ENCODE measurements at places on chromosomes 5 and 9. TPM values are rescaled to one million over a fixed set of nuclear protein-coding genes. Genes with fewer than 3 reads are reported as not detected.

DNA sequence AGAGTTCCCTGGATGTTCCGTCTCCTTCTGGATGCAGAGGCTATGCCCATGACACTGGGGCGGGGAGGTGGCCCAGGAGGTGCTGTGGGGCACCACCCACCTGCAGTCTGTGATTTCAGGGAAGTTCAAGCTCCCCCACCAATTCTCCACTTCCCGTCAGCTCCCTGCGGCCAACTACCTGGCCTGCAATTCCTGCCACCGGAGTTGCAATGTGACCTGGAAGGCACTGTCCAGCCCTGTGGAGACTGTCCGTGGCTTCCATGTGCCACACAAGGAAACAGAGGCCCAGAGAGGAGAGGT is 16.6 kb downstream of the GFI1B start:
- H3K4me3 ChIP-seq = no peak overlapping the region
- H3K27ac ChIP-seq = no peak overlapping the region
- H3K36me3 ChIP-seq = no peaks in the 10 kb centered on the region
- H3K4me1 ChIP-seq = no peaks in the 10 kb centered on the region
- no peak for DNase-seq

DNA sequence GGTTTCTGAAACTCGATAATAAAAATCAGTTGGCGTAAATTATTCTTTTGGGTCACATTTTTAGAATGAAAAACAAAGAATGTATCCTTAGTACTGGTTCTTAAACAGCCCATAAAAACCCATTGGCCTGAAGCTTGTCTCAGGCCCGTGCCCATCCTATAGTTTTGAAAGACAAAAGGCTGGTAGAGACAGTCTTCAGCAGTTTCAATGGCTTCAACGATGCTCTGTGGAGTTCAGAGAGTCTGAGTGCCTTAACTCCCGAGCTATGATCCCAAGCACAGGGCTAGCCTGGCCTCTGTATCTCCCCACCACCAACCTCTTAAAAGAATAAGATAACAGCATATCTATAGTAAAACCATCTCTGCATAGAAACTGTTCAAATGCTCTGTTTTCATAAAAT is 595.0 kb downstream of the CDH12 start:
- H3K4me1 ChIP-seq = no peaks in the 10 kb centered on the region
- no peak overlapping the region for H3K4me3 ChIP-seq
- DNase-seq = no peak
- H3K27ac ChIP-seq = no peak overlapping the region
- no peaks in the 10 kb centered on the region for H3K27me3 ChIP-seq
- no peaks in the 10 kb centered on the region for H3K36me3 ChIP-seq

DNA sequence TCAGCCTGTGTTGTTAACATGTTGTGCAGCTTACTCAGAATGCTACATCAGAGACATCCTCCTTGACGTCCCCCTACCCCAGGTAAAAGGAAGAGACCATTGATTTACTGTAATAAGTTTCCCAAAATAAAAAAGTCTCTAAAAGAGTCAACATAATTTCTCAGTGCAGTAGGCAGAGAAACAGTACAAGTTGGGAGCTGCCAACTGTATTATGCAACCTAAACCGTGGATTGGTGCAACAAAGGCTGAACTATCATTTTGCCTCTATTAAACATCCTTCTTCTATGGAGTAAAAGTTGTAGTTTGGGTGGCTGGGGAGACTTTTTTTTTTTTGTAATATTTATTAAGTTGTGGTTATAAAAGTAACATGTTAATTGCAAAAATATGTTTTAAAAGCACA is 208.0 kb downstream of the NR3C1 start:
- no peaks in the 10 kb centered on the region for H3K27me3 ChIP-seq
- no peak overlapping the region for H3K27ac ChIP-seq
- H3K36me3 ChIP-seq = no peaks in the 10 kb centered on the region
- no peak overlapping the region for H3K4me3 ChIP-seq
- no peaks in the 10 kb centered on the region for H3K4me1 ChIP-seq

Gene ANGPTL2
- total RNA-seq = 3.0 TPM

GRCh38 chr9:137331929-137332328 is 29.9 kb upstream of the NRARP start:
- no peaks in the 10 kb centered on the region for H3K27me3 ChIP-seq
- DNase-seq = no peak
- no peaks in the 10 kb centered on the region for H3K4me1 ChIP-seq
- no peak overlapping the region for H3K27ac ChIP-seq
- no peak overlapping the region for H3K4me3 ChIP-seq

GRCh38 chr5:151134228-151134627 is 23.4 kb downstream of the ANXA6 start:
- H3K4me3 ChIP-seq = no peak overlapping the region
- H3K4me1 ChIP-seq = no peaks in the 10 kb centered on the region
- DNase-seq = no peak
- H3K36me3 ChIP-seq = peaks cover 99% of the 10 kb centered on the region
- H3K27me3 ChIP-seq = no peaks in the 10 kb centered on the region
- no peak overlapping the region for H3K27ac ChIP-seq

Gene NUTM2F
- not detected for total RNA-seq

Gene ST8SIA4
- 7.2 TPM for total RNA-seq

DNA sequence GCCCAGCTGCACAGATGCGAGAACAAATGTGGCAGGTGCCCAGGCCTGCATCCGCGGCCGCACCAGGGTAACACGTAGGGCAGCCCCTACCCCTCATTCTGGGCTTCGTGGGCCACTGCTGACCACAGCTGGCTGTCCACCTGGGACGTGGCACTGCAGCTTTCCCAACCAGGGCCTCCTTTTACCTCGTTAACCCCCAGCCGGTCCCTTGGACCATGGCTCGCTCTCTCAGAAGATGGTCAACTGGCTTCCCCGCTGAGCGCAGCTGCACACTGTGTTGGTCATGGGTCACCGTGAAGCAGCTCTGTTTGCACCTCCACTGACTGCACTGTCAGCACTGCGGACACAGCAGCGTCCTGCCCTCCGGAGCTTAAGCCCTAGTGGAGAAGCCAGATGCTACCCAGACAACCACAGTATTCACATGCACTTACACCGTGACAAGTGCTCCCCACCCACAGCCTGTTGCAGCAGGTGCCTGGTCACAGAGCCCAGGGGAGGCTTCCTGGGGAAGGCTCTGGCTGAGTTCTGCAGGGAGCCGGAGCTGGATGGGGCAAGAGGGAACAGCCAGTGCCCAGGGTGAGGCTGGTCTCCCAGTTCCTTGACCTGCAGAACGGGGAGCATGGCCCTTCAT is 10.5 kb upstream of the PLEKHG4B start:
- no peaks in the 10 kb centered on the region for H3K36me3 ChIP-seq
- H3K27ac ChIP-seq = no peak overlapping the region
- H3K4me3 ChIP-seq = no peak overlapping the region
- no peaks in the 10 kb centered on the region for H3K4me1 ChIP-seq
- DNase-seq = no peak
- H3K27me3 ChIP-seq = no peaks in the 10 kb centered on the region

- H3K27me3 ChIP-seq = no peaks in the 10 kb centered on the region
- no peaks in the 10 kb centered on the region for H3K4me1 ChIP-seq
- no peak for DNase-seq
- no peaks in the 10 kb centered on the region for H3K36me3 ChIP-seq
Measured at GRCh38 chr9:95930277-95930676, 54.8 kb downstream of the ERCC6L2 start.

Gene FSTL4
- 4.0 TPM for total RNA-seq

Gene ADGRD2
- 4.4 TPM for total RNA-seq

- no peak for DNase-seq
- no peaks in the 10 kb centered on the region for H3K4me1 ChIP-seq
- no peak overlapping the region for H3K27ac ChIP-seq
- no peaks in the 10 kb centered on the region for H3K27me3 ChIP-seq
- H3K36me3 ChIP-seq = no peaks in the 10 kb centered on the region
- H3K4me3 ChIP-seq = no peak overlapping the region
Measured at GRCh38 chr5:153099328-153099727, 391.1 kb upstream of the GRIA1 start.

Gene SLC9A3
- 0.83 TPM for total RNA-seq

GRCh38 chr9:123329329-123329955 is 26.6 kb upstream of the CRB2 start:
- H3K27ac ChIP-seq = no peak overlapping the region
- no peaks in the 10 kb centered on the region for H3K36me3 ChIP-seq
- H3K27me3 ChIP-seq = no peaks in the 10 kb centered on the region
- DNase-seq = no peak
- no peaks in the 10 kb centered on the region for H3K4me1 ChIP-seq

DNA sequence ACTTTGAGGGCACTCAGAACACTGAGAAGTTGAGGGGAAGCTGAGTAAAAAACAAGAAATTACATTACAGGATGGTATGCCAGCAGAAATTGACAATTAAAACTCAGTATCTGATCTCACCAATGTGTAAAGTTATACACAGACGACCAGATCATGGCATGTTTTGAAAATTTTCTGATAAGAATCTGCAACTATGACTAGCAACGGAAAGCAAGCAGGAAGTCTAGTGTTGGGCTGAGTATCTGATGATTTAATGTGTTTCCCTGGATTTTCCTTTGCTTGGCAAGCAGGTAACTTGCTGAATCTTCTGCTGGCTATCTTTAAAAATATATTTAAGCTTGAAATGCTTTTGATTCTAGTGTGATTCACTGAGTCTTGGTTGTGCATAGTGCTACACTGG is 5.2 kb upstream of the GCNT4 start:
- no peak overlapping the region for H3K4me3 ChIP-seq
- no peaks in the 10 kb centered on the region for H3K36me3 ChIP-seq
- no peaks in the 10 kb centered on the region for H3K27me3 ChIP-seq
- peaks cover 7% of the 10 kb centered on the region for H3K4me1 ChIP-seq
- no peak for DNase-seq
- H3K27ac ChIP-seq = no peak overlapping the region

Gene SPATA31D4
- total RNA-seq = not detected

DNA sequence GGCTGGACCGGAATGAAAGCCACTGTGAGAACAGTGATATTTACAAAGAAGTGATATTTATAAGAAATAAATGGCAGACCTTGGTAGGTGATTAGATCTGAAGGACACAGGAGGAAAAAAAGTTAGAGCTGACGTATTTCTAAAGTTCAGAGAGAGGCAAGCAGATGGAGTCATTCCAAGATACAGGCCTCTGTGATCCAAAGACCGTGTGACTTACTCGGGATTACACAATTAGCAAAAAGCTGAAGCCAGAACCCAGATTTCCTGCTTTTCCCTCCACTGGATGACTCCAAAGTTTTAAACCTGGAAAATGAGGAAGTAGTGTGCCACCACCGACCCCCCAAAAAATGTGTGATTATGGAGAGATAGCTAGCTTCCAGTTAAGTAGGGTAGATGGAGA is 3.1 kb upstream of the DOCK8 start:
- H3K4me1 ChIP-seq = peaks cover 32% of the 10 kb centered on the region
- peak overlapping the region; percentile 79 for H3K27ac ChIP-seq
- no peaks in the 10 kb centered on the region for H3K27me3 ChIP-seq
- H3K36me3 ChIP-seq = no peaks in the 10 kb centered on the region
- peak; percentile 70 for DNase-seq

DNA sequence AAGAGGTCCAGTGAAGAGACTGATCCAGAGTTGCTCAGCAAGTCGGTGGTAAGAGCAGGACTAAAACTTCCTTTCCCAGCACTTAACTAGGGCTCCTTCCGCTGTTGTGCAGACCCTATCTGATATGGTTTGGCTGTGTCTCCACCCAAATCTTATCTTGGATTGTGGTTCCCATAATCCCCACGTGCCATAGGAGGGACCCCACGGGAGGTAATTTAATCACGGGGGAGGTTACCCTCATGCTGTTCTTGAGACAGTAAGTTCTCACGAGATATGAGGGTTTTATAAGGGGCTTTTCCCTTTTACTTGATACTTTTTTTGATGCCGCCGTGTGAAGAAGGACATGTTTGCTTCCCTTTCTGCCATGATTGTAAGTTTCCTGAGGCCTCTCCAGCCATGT is 221.9 kb upstream of the GLRA1 start:
- no peak overlapping the region for H3K27ac ChIP-seq
- no peaks in the 10 kb centered on the region for H3K36me3 ChIP-seq
- H3K4me1 ChIP-seq = no peaks in the 10 kb centered on the region

GRCh38 chr5:132666310-132667123 is 7.3 kb upstream of the IL4 start:
- no peak for DNase-seq
- no peaks in the 10 kb centered on the region for H3K4me1 ChIP-seq
- H3K36me3 ChIP-seq = no peaks in the 10 kb centered on the region
- no peaks in the 10 kb centered on the region for H3K27me3 ChIP-seq

- no peaks in the 10 kb centered on the region for H3K27me3 ChIP-seq
- H3K4me1 ChIP-seq = no peaks in the 10 kb centered on the region
- DNase-seq = no peak
- no peak overlapping the region for H3K4me3 ChIP-seq
- no peak overlapping the region for H3K27ac ChIP-seq
Measured at GRCh38 chr5:5480481-5481111, 58.1 kb downstream of the ICE1 start.
